ENCODE measurements at places on chromosomes 7 and 10.

GRCh38 chr7:80253653-80254052 is 119.0 kb downstream of the GNAI1 start:
- no peak for DNase-seq

DNA sequence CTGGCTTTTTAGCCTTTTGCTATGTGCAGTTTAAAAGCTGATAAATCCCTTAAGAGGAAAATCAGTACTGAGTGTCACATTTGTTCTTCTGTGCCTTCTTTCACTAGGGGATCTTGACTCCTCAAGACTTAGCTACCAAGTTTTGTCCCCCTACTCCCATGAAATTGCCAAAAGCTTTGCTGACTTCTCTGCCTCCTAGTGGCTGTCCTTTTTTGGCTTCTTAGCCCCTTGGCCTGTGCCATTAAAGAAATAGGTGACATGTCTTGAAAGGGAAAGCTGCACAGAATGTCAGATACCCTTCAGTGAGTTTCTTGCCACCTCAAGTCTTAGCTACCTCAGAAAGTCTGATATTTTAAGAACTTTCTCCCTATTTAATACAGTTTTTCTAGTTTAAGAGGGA is 10.5 kb downstream of the MKLN1 start:
- no peak for DNase-seq

- no peak for DNase-seq
Observed at GRCh38 chr10:33880291-33880690, 545.8 kb upstream of the NRP1 start.

DNA sequence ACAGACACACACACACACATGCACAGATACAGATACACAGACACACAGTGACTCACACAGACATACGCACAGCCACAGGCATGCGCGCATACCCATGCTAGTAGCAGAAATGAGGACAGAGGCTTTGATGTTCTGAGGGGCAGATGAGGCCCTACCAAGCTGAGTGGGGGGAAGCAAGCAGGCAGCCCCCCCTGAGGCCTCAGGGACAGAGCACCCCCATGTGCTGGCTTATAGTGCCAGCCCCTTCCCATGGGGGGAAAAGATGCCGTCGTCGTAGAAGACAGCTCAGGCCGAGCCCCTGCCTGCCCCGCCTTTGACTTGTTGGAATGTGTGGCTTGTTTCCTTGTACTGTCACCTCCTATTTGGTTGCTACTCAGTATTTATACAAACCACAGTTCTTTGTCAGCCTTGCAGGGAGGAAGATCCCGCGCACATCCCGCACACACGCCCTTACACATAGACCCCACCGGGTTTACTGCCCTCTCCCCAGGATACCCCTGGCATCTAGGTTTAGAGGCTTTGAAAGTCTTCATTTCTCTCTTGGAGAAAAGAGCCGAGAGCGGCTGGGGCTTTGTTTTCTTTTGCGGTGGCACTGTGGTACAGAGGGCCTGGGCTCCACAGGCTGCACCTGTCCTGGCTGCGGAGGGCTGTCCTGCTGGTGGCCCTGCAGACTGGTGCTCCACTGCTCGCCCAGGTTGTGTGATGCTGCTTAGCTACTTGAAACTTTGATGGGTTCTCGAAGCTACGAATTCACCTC is 112.5 kb downstream of the DOCK1 start:
- no peak for DNase-seq

GRCh38 chr10:30445711-30446110 is 11.7 kb downstream of the MAP3K8 start:
- no peak for DNase-seq
